Activated CD4-positive, alpha-beta T cell treated with anti-CD3 and anti-CD28 coated beads for 1 hour (primary cell): ENCODE measurements at places on chromosomes 16 and 17.

DNA sequence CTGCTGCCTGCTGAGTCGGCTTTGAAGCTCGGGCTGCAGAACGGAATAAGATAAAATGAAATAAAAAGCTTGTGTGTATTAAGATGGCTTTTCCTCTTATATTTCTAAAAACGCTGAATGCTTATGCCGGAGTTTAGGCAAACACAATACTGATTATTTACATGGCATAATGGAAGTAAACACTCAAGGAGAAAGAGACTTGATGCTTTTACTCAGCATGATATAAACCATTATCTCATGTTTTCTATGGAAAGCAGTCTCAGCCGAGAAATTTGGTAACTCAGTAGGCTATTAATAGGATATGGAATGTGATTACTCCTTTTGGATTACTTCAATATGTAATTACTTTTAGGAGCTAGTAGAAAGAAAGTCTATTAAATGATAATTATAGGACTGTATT is 153.3 kb downstream of the CDH11 start:
- DNase-seq, result no peak

DNA sequence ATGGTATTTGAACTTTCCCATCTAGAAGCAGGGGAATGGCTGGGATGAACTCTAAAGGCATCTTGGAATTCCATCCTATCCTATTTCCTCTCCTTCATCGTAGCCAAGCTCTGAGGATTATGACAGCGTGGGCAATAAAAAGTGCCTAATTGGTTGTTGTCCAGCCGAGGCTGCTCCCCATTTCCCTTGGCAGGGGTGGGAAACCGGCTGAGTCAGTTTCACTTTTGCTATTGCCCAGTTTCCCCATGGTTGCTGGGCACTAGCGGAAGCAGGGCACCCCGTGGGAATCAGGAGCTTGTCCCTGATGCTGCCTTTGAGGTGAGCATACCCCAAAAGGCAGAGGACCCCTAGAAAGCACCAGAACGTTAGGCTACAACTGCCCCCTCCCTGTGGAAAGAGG is 13.8 kb upstream of the SP2 start:
- DNase-seq, result no peak

DNA sequence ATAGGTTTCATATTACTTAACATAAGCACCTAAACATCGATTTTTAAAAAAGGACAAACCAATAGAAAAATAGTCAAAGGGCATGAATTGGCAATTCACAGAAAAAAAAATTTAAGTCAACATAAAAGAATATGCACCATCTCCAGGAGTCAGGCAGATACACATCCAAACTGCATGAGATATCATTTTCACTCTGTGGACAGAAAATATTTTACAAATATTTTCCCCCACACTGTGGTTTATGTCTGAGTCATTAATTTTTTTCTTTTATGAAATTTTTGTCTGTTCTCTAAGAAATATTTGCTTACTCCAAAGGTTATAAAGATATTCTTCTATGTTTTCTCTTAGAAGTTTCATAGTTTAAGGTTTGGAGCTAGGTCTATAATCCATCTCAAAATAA is 74.4 kb upstream of the DNAH17 start:
- DNase-seq, result no peak

DNA sequence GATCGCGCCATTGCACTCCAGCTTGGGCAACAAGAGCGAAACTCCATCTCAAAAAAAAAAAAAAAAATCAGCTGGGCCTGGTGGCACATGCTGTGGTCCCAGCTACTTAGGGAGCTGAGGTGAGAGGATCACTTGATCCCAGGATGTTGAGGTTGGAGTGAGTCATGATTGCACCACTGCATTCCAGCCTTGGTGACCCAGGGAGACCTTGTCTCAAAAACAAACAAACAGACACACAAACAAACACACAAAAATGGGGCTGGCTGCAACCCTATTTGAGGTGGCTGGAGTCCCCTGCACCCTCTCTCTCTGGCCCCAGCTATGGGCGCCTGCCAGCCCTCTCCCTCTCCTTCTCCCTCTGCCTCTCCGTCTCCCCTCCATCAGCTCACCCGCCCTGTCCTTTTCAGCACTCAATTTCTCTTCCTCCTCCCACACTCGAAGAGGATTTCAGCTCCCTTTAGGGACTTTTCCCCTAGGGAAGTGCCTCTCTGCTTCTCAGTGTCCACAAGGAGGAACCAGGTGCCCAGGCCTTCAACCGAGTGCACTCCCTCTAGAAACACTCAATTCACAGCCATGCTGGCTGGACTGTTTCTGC is 17.5 kb upstream of the TFAP4 start:
- no peak for DNase-seq

DNA sequence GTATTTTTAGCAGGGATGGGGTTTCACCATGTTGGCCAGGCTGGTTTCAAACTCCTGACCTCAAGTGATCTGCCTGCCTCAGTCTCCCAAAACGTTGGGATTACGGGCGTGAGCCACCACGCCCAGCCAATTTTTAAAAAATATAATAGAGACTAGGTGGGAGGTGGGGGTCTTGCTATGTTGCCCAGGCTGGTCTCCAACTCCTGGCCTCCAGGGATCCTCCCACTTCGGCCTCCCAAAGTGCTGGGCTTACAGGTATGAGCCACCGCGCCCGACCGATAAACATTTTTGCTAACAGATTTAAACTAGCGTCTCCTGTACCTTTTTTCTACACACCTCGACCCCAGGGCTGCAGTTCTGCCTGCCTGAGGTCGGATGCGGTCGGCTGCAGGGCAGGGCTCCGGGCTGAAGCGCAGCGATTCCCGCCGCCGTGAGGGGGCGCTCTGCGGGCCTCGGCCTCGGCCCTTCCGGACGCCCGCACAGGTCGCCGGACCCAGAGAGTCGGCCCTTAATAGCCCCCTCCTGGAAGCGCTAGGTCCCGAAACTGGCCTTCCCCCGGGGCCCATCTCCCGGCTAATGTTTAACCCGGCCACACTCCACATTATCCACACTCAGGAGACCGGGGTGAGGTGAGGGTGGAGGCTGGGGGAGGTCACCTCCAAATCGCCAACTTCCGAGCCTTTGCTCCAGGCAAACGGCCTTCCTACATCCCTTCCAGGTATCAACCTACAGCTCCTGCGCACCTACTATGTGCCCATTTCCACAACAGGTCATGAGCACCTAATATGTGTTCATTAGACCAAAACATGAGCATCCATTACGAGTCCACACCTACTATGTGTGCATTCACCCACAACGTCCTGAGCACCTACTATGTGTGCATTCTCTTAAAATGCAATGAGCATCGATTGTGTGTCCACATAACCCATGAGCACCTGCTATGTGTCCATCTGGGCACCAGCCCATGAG is 2.0 kb upstream of the GLIS2 start:
- no peak for DNase-seq

GRCh38 chr16:68377667-68378393 is 67.0 kb downstream of the PRMT7 start:
- no peak for DNase-seq

GRCh38 chr17:59561042-59561441 is 4.4 kb upstream of the DHX40 start:
- no peak for DNase-seq

GRCh38 chr16:65414284-65414984 is 292.6 kb upstream of the CDH11 start:
- no peak for DNase-seq

DNA sequence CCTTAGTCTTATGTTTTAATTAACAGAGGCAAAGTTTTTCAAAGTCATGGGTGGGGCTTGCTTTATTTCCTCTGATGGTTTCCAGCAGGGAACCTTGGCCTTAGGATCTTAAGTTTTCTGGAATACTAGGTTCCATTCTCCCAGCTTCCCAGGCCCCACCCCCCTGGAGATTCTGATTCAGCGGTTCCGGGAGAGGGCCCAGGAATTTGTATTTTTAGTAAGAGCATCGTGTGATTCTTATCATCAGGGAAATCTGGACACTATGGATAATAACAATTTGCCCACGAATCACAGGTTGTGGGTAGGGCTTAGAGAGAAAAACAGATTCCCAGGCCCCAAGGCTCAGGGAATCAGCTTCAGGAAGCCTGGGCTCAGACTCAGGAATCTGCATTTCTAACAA is 263.6 kb downstream of the NTN1 start:
- no peak for DNase-seq

- DNase-seq, result no peak
Observed at GRCh38 chr17:80328634-80329380, 68.2 kb downstream of the RNF213 start.

DNA sequence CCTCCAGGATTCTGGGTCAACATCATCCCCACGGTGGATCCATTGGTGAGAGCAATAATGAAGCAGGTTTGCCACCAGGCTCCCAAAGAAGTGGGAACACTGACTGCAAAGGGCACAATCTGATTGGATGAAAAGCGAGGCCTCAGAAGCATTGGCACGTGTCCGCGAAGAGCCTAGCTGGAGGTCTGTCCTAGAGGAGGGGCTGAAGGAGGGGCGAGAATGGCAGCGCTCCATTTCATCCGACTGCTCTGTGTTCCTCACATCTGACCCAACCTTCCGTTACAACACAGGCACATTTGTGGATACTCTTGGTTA is 79.9 kb downstream of the MRC2 start:
- DNase-seq, result no peak

GRCh38 chr16:2237493-2238149 is 1.4 kb downstream of the DNASE1L2 start:
- no peak for DNase-seq

GRCh38 chr16:79155904-79156303 is 444.6 kb downstream of the MAF start:
- no peak for DNase-seq

DNA sequence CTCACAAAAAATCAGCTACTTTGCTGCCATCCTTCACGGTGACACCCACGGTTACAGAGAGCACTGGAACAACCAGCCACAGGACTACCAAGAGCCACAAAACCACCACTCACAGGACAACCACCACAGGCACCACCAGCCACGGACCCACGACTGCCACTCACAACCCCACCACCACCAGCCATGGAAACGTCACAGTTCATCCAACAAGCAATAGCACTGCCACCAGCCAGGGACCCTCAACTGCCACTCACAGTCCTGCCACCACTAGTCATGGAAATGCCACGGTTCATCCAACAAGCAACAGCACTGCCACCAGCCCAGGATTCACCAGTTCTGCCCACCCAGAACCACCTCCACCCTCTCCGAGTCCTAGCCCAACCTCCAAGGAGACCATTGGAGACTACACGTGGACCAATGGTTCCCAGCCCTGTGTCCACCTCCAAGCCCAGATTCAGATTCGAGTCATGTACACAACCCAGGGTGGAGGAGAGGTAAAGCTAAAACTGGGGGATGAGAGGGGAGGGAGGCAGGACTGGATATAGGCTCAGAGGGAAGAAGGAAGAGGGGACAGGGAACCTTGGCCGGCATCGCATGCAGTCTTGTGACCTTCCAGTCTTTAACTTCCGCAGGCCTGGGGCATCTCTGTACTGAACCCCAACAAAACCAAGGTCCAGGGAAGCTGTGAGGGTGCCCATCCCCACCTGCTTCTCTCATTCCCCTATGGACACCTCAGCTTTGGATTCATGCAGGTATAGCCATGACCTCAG is 581 bp downstream of the CD68 start:
- no peak for DNase-seq

GRCh38 chr16:70682239-70683145 is 3.4 kb downstream of the MTSS2 start:
- no peak for DNase-seq

GRCh38 chr17:83109793-83110645 is 30.6 kb downstream of the METRNL start:
- DNase-seq, result no peak

- DNase-seq, result no peak
Observed at GRCh38 chr17:7315570-7316235, 543 bp upstream of the GPS2 start.

DNA sequence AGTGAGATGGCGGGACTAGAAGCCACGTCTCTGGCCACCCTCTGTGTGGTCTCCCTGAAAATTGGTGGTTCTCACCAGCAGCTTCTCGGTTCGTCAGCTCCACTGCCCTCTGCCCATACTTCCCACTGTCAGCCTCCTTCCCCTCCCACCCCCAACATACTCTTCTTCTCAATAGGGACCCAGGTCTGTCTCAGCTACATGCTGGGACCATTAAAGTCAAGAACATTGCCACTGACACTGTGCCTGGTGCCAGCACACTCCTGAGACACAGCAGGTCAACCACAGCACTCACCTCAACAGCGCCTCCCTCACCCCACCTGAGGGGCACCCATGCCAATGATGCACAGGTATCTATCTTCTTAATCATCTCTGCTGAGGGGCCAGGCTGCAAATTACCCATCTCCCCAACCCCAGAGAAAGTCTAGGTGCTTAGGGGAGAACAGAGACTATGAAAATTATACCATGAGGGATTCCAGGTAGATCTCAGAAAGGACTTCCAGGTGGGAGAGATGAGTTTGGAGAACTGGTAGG is 1.3 kb downstream of the PLXDC1 start:
- no peak for DNase-seq

DNA sequence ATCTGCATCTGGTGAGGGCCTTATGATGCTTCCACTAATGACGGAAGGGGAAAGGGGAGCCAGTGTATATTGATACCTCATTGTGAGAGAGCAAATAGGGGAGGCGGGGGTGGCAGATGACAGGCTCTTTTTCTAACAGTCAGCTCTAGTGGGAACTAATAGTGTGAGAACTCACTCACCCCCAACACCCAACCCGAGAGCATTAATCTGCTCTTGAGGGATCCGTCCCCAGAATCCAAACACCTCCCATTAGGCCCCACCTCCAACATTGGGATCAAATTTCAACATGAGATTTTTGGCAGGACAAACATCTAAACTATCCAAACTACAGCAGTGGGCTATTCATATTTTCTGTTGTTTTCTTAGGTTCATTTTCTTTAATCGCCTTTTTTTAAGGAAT is 54.4 kb downstream of the BPTF start:
- DNase-seq, result no peak

GRCh38 chr16:56601325-56601724 is 7.1 kb upstream of the MT2A start:
- no peak for DNase-seq

GRCh38 chr17:51706093-51706492 is 445.7 kb downstream of the UTP18 start:
- no peak for DNase-seq

- no peak for DNase-seq
Observed at GRCh38 chr16:85663891-85664321, 24.8 kb downstream of the GINS2 start.

DNA sequence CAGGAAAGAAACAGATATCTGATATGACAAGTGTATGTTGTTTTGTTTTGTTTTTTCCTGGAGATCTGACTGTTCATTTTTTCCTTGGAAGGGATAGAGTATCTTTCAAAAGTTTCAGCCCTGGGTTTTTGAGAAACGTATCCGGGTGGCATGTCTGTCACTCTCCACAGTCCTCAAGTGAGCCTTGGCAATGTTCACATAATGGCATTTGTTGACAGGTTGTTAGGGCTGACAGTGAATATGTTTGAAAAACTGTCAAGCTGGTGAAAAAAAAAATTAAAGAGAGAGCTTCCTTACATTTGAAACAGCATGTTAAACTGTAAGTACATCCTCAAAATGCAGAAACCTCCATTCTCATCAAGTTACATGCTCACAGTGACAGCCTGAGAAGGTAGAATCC is 113.0 kb upstream of the DYNLRB2 start:
- no peak for DNase-seq

GRCh38 chr17:77801545-77802332 is 156.8 kb upstream of the TNRC6C start:
- no peak for DNase-seq
